Retinal pigment epithelial cell (primary cell): ENCODE measurements at places on chromosomes 11 and 22.

GRCh38 chr22:35961480-35962295 lies 66.9 kb downstream of the RBFOX2 start:
- DNase-seq, result peak; percentile 23

DNA sequence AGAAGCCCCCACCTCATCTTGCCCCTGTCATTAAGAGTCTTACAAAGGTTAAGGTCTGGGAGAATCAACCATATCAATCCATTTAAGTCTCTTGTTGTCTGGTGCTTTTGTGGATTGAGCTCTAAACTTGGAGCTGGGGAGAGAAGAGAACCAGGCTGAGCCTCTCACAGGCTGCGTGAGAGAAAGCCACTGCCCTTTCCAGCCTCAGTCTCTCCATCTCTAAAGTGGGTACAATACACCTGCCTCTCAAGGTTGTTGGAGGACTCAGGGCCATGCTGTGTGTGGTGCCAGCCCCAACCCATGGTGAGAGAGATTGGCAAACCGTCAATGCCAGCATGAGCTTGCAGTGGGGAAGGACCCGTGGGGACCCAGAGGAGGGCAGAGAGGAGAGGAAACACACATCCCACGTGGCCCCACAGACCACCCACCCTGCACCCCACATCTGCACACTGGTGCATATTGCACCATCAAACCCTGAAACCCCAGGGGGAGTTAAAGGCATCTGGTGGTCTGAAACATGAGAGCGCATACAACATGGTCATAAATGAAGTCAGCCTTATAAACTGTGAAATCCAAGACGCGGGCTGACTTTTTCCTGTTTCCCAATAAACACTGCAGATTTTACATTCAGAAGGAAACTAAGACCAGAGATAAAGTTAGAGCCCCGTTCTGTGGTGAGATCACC lies 27.5 kb upstream of the FBLN1 start:
- no peak for DNase-seq

GRCh38 chr11:75345455-75346160 lies 5.9 kb downstream of the ARRB1 start:
- DNase-seq, result no peak

DNA sequence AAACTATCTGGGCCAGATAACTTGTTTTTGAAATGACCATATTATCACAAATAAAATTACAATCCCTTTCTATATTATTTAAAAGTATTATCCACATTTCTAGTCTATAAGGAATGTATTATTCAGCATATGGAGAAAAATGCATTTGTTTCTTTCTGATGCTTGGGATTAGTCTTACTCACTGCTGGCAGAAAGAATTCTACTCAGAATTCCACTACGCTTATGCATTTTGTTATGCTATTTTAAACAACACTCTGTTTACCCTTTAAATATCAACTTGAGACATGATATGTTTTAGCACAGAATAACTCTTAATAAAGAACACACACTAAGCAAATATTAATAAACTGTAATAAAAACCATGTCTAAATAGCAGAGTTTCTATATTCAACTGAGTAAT lies 77.6 kb upstream of the ANO3 start:
- no peak for DNase-seq

DNA sequence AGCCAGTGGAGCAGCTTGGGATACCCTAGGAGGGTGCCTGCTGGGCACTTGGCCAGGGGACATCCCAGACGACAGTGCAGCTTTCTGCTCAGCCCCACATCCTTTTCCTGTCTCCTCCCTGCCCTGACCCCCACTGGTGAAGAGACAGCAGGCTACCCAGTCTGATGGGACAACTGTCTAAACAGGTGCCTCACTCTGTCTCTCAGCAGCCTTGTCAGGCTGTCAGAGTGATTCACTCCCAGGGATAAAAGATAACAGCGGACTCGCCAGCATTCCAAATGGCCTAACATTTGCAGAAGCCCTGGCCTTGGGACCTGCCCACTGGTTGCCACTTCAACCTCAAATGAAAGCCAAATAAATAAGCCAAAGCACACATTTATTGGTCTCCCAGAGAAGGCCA lies 318.6 kb upstream of the PLET1 start:
- DNase-seq, result no peak

DNA sequence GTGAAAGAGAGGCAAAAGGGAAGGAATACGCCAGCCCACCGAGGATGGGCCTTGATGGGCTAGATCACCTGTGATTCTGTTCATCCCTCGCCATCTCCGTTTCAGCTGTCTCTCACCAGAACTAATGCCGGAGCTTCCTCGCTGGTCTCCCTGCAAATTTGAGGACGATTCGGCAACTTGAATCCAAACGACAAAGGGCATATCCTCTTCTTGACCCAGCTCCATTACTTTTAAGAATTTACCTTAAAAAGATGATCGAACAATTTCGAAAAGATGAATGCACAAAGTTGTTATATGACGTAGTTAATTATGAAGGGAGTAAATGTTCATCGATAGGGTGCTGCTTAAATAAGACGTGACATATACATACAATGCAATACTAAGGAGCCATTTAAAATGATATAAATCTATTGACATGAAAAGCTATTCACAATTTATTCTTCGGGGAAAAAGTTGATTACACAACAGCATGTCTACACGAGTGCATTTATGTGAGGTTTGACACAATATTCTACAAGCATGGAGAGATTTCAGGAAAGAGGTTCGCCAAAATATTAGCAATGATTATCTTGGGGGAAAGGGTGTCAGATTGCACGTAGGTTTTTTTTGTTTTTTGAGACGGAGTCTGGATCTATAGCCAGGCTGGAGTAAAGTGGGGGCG lies 937 bp upstream of the FAM168A start:
- no peak for DNase-seq

DNA sequence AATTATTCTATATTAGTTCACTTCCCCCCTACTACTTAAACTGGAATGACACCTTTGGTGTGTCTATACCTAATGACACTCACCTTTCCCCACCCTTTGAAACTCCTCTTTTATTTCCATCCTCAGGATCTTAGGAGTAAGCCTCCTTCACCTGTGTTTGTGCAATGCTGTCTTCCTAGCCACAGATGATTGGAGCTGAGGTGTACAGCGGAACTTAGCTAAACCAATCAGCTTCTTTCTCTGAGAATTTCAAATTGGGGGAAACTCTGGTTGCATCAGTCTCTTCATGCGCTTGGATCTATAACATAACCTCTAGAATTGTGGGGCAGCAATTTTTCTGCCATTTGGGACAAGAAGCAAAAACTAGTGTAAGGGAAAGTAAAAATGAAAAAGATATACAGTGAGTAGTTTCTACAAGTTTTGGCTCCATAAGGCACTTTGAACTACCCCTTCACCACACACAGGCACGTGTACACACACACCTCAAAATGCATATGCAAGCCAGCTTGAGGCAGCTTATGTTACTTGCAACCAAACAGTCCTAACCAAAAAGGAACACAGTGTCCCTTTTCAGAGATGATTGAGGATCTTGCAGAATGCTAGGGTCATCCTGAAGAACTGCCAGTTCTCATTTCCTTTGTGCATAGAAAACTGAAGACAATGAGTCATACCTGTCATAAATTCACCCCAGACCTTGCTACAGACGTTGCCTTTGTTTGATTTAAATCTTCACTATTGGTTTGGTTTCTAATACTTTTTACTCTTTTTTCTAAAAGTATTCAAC lies 36.0 kb upstream of the LDLRAD3 start:
- DNase-seq, result peak; percentile 34

- DNase-seq, result no peak
These were observed 168.6 kb upstream of the MTMR2 start for GRCh38 chr11:96092511-96092910.

DNA sequence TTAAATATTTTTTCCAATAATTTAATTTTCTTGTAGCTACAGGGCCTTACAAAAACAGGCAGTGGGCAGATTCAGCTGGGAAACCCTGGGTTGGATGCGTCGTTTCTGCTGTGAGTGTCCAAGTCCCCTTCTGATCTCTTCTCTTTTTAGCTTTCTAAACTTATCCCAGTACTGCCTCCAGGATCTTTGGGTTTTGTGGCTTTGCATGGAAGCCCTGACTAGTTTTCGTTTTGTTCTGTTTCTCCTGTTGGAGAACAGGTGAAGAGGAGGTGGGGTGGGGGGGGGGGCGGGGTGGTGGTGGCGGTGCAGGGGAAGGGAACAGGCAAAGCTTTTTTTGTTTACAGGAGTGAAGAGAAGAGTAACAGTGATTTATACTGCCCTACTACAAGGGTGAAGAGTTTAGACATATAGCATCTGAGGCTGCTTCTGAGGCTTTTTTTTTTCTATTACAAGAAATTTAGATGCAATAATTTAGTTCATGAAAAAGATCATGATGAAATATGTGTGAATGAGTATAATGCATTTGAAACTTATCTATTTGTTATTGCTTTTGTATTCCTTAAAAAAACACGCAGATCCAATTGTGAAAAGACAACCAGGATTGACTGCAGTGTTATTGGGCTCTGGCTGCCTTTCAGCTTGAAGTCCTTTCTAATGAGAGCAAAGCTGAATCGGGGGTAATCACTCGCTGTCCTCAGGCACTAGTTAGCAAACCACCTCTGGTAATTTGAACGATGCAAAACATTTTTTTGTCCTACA lies 142.9 kb downstream of the NCAM1 start:
- DNase-seq, result no peak

DNA sequence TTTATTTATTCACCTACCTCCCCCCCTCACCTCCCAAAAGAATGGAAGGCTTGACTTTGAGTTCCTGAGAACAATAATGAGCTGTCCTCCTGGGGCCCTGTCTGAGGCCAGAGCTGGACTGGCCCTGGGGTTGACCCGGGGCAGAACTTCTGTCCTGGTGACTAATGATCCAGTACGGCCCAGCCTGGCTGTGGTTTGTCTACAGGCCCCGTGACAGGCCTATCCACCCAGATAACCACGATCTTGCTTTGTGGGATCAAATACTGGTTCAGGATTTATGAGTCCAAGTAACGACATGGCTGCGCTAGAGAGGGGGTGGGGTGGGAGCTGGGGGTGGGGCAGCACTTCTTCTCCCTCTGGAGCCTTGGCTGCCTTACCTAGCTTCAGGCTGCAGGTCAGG lies 81.5 kb downstream of the WT1 start:
- DNase-seq, result no peak

GRCh38 chr22:29012101-29012433 lies 49.6 kb downstream of the C22orf31 start:
- no peak for DNase-seq

DNA sequence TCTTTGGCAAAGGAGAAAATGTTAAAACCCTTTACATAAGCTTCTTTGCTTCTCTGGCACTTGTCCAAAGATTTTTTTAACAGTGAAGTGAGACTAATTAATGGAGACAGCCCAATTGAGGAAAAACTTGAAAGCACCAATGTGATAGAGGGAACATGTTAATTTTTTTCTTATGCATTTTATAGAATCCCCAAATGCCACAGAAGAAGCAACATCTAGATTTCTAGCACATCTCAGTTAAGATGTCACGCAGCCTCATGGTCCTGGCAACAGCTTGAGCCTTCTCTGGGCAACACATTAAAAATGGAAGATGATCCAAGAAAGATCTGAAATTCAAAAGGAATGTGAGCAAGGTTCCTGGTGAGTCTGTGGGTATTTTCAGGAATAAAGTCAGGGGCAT lies 48.5 kb downstream of the PACSIN2 start:
- DNase-seq, result no peak
